ENCODE measurements at places on chromosomes 16 and 17.
A peak's percentile ranks its signal among the peaks of the same experiment; 100 is the strongest.

DNA sequence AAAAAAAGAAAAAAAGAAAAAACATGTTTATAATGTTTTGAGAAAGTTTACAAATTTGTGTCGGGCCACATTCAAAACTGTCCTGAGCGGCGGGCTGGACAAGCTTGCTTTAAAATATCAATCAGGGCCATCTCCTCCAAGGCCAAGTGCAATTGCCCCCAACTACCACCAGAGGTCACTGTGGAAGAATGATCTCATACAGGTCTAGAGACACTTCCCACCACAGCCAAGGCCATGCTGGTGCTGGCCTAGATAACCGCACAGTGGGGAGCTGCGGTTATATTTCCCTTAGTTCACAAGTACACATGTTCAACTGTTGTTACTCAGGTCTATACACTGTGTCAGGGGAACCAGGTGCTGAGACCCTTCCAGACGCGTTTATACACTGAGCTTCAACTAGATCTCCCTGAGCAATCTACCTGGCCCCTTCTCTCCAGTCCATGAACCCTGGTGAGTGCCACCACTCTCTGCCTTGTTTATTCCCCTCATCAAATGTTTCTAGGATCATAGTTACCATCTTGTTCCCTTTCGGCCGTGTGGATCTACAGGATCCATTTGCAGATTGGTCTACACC, 83.8 kb upstream of the CCL2 start:
- DNase-seq: peak; percentile 76

- DNase-seq: peak; percentile 40
These were observed 10.0 kb upstream of the TNFRSF13B start for GRCh38 chr17:16981928-16982327.

DNA sequence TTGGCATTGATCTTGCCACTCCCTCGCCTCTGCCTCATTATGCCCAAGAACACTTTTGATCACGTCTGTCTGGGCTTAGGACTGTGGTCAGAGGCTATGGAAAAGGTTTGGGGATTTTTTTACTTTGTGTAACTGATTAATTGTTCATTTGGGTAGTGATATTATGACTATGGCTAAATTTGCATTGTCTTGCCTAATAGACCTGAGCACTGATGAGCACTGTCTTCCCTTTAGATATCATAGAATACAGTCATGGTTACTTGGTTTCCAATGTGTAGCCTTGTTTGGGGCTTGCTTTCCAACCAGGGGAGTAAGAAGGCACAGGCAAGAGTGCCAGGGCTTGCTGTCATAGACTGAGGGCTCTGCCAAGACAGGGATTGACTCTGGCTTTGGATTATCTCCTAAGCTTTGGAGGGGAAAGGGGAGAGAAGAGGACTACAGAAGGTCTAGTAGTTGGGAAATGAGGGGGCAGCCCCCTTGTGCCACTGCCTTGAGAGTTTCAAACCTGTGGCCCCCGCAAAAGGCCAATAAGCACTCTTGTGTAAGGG, 13.7 kb downstream of the LIMD2 start:
- DNase-seq: no peak

DNA sequence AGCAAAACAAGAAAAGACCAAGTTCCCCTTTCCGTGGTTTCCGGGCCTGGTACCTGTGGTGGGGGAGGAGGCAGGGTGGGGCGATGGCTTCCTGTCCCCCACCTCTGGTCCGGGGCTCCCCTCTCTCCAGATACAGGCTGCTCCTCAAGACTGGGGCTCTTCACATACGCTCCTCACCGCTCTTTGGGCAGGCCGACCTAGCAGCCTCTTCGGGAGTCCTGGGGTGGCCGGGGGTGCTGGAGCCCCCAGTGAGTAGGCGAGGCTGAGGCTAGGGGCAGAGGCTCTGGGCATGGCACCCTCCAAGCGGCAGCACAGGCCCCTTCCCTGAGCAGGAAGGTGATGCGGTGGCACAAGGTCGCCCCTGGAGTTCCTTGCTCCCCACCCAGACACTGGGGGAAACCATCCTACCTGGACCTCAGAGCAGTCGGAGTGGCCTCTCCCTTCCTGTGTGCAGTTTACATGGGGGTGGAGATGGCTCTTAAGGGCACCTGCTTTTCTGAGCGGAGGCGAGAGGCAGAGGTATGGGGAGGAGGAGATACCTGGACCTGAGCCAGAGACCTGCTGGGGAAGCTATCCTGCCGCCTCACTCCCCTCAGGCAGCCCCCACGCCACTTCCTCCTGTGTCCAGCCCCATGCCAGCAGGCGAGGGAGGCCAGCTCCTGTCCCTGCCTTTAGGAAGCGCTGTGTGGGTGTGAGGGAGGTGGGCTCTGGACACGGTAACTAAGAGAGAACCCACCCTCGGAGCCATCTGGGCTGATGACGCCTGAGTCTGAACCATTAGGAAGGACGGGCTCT, 891 bp downstream of the CORO1A start:
- DNase-seq: peak; percentile 89

DNA sequence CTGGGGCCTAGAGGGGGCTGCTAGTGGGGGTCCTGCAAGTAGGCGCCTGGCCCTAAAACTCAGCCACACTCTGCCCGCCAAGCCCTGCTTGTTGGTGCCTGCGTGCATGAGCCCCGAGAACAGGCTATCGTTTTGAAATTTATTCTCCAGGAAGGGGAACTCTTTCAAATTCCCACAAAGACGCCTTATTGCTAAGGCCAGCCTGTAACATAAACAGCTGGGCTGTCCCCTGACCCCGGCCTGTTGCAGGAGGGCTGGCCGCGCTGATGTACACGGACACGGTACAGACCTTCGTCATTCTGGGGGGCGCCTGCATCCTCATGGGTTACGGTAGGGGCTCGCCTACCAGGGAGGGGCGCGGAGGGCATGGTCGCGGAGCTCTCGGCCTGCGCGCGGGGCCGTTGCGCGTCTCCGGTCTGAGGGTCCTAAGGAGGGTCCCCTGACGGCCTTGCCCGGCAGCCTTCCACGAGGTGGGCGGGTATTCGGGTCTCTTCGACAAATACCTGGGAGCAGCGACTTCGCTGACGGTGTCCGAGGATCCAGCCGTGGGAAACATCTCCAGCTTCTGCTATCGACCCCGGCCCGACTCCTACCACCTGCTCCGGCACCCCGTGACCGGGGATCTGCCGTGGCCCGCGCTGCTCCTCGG, 4.3 kb downstream of the SLC5A2 start:
- DNase-seq: no peak

DNA sequence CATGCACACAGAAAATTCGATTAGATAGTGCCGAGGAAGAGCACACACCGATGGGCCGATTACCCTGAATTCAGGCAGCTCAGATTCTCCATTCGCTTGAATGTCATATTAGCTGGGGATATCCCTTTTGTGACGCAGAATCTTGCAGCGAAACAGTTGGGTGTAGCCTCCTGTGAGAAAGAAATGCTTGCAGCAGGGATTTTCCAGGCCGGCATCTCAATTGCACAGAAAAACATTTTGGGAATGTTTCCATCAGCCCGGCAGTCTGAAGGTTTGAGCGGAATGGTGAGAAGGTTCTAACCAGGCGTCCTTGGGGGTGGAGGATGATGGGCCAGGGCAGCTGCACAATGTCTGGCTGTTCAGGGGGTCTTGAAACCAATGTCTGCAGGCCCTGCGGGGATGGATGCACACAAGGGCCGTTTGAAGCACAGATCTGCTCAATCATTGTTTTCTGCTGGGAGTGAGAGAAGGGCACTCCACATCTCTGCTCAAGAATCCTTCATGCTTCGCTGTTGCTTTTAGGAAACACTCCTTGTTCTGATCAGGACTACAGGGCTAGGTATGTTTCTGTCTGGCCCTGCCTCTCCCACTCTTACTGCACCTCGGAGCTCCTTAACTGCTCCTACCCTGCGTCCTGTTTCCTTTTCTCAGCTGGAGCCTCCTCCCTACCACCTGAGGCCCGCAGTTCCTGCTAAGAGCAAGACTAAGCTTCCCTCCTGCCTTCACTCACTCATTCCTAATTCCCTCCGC, 94.6 kb downstream of the CMIP start:
- DNase-seq: no peak

GRCh38 chr17:2635675-2636074, 42.2 kb downstream of the PAFAH1B1 start:
- DNase-seq: no peak

GRCh38 chr16:460787-461186, 35.3 kb downstream of the RAB11FIP3 start:
- no peak for DNase-seq

All from activated CD8-positive, alpha-beta memory T cell treated with anti-CD3 and anti-CD28 coated beads for 24 hours (primary cell).